ENCODE measurements at places on chromosomes 16 and 17.

GRCh38 chr16:67277999-67278772, 1.1 kb upstream of the PLEKHG4 start:
- DNase-seq = peak; percentile 92

DNA sequence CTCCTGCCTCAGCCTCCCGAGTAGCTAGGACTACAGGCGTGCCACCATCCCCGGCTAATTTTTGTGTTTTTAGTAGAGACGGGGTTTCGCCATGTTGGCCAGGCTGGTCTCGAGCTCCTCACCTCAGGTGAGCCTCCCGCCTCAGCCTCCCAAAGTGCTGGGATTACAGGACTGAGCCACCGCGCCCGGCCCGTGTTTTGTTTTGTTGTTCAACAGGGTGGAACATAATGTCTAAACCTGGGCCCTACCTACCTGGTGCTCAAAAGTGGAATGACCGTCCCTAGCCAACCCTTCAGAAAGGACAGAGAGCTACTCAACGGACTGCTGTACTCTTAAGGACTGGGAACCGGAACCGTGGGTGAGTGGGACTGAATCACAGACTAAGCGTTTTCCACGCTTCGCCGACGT, 772 bp upstream of the KIF22 start:
- no peak for DNase-seq

GRCh38 chr16:30131869-30132475, 9.0 kb upstream of the MAPK3 start:
- DNase-seq = no peak

GRCh38 chr16:53372992-53373871, 61.0 kb upstream of the RBL2 start:
- no peak for DNase-seq

DNA sequence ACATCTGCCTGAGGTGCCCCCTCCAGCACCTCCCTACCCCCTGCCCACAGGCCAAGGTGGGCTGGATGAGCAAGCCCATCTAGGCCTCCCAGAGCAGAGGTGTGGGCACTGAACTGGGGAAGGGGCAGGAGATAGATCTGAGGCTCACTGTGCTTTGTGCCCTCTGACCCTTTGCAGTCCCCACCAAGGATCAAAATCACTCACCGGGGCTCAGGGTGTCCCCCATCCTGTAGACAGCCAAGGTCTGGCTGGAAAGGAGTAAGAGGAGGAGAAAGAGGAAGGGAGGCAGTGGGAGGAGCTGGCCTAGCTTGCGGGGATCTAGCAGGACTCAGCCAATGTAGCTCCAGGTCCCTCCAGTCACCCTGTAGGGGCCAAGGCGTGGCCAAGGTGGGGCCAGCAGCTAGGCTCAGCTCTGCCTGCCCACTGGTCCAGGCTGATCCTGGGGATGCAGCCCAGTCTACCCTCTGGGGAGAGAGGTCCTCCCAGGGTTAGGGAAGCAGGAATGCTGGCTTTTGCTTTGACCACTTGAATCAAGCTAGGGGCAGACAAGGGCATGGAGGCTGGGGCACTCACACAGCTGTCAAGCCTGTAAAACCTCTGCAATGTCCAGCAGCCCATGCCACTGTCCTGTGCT, 1.8 kb downstream of the SLC12A4 start:
- DNase-seq = peak; percentile 15

DNA sequence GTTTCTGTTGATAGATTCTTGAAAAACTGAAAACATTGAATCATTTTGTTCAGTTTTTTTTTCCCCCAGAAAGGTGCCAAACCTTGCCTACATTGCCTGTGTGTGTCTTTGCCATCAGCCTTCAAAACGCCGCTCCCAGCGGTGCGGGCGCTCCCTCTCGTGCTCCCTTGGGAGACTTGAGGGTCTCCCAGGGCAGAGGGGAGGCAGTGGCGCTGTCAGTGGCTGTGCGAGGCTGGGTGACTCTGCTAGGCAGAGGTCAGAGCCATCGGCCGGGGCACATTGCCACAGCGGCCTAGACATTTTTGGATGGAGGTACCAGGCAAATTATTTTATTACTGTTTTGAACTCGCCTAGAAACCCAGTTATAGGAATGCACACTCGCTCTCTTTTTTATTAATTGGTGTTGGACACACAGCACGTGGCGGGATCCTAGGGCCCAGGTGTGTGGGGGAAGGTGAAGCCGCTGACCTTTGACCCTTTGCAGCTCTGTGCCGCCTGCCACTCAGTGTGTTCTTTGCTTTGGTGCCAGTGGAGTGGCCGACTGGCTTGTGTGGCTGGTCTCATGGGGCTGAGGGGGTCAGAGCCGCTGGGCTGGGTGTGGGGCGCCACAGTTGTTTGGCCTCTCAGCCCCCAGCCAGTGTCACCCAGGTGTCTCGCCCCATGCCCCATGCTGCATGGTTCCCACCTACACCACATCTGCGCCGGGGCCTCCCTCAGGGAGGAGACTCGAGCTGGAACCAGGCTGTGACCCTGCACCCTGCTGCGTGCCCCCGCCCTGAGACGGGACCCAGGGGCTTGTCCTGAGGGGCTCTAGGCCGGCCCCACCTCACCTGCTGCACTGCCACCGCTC, 115.7 kb downstream of the BANP start:
- DNase-seq = no peak

GRCh38 chr16:56506941-56507340, 12.9 kb downstream of the BBS2 start:
- peak; percentile 74 for DNase-seq

- no peak for DNase-seq
These were observed 3.9 kb downstream of the USP10 start for GRCh38 chr16:84703681-84704080.

DNA sequence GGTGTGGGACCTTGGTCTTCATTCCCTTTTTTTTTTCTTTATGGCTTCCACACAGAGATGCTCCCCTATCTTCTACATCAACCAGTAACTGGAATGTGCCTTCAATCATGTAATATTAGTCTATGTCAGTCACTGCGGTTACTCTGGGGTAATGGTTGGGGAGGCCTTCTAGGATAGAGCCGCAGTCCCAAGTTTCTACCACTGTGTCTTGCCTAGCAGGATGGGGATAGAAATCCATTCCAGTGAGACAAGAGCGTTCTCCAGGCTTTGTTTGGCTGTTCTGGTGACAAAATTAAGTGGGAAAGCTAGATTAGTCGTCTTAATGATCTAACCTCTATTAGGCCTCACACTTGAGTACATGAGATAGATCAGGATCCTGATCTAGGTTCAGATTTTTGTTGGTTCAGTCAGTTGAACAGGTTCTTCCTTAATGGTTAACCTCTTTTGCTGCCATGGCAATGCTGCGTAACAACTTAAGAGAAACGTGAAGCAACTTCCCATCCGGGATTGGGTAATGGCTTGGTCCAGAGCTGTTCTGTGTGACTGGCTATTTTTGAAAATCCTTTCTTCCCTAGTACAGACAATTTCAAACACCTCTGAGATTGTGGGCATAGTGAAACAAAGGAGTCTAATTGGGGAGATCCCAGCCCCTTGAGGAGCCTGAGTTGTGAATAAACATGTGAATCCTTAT, 8.7 kb downstream of the MSL1 start:
- DNase-seq = no peak

DNA sequence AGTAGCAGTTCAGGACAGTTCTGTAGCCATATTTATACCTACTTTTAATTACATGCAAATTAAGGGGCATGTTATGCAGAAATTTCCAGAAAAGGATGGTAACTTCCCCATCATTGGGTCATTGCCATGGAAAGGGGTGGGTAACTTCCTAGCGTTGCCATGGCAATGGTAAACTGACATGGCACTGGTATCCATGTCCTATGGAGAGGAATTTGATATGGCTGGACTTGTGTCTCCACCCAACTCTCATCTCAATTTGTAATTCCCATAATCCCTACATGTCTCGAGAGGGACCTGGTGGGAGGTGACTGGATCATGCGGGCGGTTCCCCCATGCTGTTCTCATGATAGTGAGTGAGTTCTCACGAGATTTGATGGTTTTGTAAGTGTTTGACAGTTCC, 35.6 kb upstream of the CACNG4 start:
- no peak for DNase-seq

DNA sequence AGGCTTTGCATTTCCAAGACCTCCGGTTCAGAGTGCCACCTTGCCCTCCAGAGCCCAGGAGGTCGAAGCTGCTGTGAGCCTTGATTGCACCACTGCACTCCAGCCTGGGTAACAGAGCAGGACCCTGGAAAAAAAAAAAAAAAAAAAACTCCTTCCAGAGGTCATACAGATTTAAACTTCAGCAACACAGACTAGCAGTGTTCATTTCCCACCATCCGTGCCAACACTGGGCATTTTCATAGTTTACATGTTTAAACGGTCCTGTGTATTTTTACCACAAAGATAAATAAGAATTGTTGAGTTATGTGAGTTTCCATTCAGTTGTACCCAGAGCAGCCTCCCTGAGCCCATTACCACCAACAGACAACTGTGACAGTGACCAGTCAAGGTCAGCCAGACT, 50.4 kb downstream of the ZDHHC7 start:
- no peak for DNase-seq

DNA sequence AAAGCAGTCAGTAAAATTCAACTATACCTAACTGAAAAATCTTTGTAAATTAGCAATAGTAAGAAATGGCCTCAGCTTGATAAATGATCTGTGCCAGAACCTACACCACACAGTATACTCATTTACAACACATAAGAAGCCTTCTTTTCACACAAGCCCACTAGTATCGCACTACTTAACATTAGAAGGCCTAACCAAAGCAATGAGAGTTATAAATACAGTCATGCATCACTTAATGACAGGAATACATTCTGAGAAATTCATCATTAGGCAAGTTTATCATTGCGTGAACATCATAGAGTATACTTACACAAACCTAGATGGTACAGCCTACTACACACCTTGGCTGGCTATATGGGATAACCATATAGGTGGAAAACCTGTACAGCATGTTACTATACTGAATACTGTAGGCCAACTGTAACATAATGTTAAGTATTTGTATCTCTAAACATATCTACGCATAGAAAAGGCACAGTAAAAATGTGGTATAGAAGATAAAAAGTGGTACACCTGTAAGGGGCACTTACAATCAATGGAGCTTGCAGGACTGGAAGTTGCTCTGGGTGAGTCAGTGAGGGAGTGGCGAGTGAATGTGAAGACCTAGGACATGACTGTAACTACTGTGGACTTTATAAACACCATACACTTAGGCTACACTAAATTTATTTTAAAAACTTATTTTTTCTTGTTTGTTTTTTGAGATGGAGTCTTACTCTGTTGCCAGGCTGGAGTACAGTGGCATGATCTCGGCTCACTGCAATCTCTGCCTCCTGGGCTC, 126.5 kb upstream of the CORO6 start:
- no peak for DNase-seq

- no peak for DNase-seq
These were observed 162.8 kb upstream of the ANKFN1 start for GRCh38 chr17:55990332-55991006.

GRCh38 chr16:27499659-27500055, 50.1 kb downstream of the GTF3C1 start:
- DNase-seq = no peak

DNA sequence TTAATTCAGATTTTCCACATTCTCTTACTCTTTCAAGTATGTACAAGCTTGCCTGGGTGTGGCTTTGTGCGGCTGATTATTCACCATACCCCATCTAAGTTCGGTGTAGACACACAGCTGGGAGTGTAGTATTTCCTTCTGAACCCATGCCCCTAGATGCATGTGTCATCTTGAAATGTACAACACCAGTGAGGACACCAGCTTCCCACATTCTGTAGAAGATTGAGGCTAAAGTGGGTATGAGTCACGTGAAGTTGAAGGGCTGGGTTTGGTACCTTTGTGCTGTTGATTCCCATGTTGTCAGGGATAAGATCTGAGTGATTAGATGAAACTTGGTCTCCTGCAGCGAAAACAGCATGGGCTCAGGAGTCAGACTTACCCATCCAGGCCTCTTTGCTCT, 14.6 kb upstream of the DHX8 start:
- DNase-seq = peak; percentile 91

- no peak for DNase-seq
These were observed 5.7 kb upstream of the CD300LG start for GRCh38 chr17:43841282-43841681.

DNA sequence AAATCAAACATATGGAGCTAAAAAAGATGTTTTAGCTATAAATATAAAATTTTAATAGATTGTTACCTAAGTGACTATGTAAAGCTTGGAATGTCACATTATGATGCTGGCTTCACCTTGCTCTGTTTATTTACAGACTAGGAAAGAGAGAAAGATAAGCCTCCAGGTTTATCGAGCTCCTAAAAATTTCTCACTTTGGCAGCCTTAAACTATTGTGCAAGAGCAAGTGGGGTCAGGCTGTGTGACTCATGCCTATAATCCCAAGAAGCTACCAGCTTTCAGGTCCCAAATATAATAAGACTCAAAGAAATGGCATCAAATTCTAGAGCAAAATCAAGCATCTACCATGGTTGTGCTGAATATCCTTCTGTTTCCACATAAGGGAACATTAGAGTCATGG, 34.3 kb upstream of the PRSS54 start:
- no peak for DNase-seq

GRCh38 chr16:55565086-55565485, 1.4 kb upstream of the CAPNS2 start:
- no peak for DNase-seq

- DNase-seq = peak; percentile 10
These were observed 33.2 kb upstream of the USP7 start for GRCh38 chr16:8996891-8997290.

DNA sequence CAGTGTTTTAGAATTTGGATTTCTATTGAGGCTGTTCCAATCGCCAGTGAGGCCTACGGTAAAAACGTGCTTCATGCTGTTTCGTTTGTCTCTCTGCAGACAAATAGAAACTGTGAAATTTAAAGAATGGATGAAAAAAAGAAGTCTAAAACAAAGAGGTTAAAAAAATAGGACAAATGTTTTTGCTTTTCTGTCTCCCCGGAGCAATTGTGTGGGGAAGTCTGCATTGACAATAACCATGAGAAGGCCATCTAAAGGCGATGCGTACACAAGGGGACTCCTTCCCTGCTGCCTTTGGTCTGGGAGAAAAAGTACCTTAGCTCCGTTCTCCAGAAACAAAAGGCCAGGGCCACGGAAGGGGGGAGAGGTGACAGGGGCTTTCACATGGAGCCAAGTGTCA, 4.6 kb upstream of the ZFHX3 start:
- DNase-seq = no peak

DNA sequence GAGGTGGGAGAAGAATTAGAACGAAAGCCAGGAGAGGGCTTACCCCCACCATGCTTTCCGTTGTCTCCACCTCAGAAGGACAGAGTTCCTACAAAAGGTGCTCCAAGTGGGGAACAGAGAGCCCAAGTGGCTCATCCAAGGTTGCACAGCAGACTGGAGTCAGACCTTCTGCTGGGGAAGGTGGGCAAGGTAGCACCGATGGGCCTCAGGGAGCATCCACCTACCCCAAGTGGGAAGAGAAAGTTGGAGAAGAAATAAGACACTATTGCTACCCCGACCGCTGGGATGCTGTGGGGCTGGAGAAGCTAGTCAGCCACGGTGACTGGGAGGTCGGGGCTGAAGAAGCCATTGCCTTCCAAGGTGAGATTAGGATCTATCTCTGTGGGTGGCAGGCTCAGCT, 21.5 kb downstream of the UNC119 start:
- DNase-seq = no peak

GRCh38 chr17:64216338-64217248, 46.5 kb downstream of the TEX2 start:
- DNase-seq = peak; percentile 58
